ENCODE measurements at places on chromosomes 7 and 10. TPM values are rescaled to one million over a fixed set of nuclear protein-coding genes. Genes with fewer than 3 reads are reported as not detected.
A peak's percentile ranks its signal among the peaks of the same experiment; 100 is the strongest.

DNA sequence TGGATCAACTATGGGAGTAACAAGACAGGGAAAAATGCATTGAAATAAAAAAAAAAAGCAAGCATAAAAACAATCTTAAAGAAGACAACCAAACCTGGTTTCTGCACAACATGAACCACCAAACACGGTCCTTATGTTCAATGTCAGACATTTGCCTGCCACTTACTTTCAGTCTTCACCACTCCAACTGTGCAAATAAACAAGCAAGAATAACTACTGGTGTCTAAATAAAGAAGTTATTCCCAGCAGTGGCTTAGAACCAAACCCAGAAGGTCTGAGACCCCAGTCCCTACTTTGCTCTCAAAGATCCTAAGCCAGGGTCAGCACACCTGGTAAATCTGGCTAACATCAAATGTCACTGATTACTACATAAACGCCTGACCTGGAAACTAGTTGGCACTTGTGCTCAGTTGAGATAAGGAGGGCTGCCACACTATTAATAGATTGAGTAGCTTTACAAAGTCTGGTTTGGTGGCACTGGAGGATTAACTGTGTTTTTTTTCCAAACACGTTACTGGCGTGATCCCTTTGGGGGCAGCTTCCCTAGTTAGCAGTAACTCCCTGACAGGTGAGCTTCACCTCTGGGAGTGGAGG lies 62.7 kb upstream of the ABLIM1 start:
- no peak for DNase-seq

Gene CHST3
- total RNA-seq, result 15.8 TPM

Gene ARHGEF5
- 0.13 TPM for total RNA-seq

GRCh38 chr10:27607591-27607990 lies 103.5 kb downstream of the RAB18 start:
- no peak for DNase-seq

DNA sequence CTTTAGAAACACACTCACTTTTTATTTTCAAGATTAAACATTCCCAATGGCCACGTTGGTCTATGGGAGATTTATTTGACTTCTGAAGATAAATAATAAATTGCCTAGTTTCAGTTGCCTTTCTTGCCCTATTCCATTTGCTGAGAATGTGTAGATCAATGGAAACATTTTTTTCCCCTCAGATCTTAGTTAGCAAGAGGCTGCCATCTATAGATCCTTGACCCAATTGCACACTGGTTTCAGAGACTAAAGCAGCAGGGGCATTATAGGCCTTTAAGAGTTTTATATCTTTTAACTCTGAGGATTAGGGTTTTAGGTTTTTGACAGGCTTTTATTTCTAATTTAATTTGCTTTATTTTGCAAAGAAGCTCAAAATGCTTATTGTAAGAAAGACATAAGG lies 163.2 kb upstream of the GPR26 start:
- DNase-seq, result no peak

- DNase-seq, result no peak
Observed at GRCh38 chr10:27701938-27702537, 43.6 kb downstream of the MKX start.

GRCh38 chr10:121698336-121698735 lies 100.1 kb upstream of the FGFR2 start:
- DNase-seq, result no peak

Gene RAB19
- total RNA-seq, result not detected

Gene TAC1
- not detected for total RNA-seq

Gene OPN4
- not detected for total RNA-seq

Gene CHST15
- total RNA-seq, result 0.13 TPM

DNA sequence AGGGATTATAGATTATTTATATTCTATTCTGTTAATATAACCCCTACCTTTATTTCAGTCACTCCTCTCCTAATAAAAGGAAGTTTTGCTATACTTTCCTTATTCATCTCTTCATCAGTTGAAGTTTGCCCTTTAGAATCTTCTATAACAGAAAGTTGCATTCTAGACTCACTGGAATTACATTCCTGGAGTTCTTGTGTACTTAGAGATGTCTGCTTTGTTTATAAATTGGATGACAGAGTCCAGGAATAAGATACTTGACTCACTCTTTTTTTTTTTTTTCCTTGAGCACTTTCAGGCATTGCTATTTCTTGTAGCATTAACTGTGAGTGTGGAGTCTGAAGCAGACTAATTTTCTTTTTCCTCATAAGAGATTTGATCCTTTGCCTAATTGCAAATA lies 640.8 kb downstream of the XPNPEP1 start:
- DNase-seq, result no peak

DNA sequence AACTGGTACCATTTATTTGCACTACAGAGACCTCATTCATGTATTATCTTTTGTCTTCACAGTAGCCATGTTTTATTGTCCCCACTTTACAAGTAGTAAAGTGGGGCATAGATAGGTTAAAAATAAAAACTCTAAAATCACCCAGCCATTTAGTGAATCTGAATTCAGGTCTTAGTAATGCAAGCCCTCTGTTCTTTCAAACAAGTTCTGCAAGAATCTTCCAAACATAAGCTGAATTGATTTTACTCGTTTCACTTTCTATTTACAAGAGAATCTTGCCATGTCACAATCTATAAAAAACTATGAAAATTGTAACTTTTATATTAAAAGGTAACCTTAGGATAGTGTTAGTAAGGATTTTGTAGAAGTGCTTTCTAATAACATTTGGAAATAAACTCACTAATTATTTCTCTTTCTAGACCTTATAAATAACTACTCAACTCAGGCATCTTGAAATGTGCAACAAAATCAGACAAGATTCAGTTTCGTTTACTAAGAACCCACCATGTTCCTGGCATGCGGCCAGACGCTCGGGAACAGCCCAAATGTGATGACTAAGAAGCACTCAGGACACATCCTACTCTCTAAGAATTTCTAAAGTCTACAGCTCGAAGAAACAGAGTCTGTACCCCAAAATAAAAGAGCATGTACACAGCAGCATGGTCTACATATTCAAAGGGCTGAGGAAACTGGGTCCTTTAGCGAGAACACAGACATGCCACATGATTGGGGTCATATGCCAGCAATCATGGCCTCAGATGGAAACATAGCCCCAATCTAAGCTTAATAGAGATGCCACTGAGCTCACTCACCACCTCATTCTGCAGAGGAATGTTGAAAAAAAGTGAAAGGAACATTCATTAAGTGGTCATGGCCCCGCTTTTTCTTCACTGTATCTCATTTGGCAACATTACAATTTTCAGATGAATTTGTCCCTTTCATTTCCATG lies 167.6 kb downstream of the AMPH start:
- peak; percentile 53 for DNase-seq

Gene MMP21
- total RNA-seq, result not detected

Gene TAS2R41
- total RNA-seq, result not detected

- DNase-seq, result no peak
Observed at GRCh38 chr10:75663947-75664664, 232.7 kb downstream of the LRMDA start.

GRCh38 chr7:151431768-151432311 lies 8.1 kb downstream of the CRYGN start:
- no peak for DNase-seq

DNA sequence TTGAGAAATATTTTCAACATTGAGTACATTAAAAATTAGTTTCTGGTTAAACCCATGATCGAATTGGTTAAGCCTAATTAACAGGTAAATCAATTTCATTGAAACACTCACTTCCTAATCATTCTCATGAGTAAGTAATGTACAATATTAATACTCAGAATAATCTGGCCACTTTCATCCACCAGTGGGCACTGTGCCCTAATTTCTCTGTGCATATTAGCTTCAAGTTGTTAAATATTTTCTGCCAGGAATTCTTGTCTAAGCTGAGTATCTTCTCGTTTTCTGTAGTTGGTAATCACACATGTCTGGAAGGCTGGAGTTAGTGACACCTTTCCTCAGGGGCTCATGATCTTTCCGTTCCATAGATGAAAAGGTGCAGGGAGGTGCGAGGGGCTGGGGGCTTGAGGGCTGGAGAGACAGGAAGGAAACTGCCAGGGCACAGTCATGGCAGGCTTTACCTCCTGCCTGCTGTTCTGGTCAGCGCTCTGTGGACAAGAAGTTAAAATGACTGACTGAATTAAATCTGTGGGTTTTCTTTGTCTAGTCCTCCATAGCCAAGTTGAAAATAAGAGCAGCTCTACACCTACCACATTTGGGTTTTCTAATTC lies 71.9 kb downstream of the WIPF3 start:
- DNase-seq, result no peak

DNA sequence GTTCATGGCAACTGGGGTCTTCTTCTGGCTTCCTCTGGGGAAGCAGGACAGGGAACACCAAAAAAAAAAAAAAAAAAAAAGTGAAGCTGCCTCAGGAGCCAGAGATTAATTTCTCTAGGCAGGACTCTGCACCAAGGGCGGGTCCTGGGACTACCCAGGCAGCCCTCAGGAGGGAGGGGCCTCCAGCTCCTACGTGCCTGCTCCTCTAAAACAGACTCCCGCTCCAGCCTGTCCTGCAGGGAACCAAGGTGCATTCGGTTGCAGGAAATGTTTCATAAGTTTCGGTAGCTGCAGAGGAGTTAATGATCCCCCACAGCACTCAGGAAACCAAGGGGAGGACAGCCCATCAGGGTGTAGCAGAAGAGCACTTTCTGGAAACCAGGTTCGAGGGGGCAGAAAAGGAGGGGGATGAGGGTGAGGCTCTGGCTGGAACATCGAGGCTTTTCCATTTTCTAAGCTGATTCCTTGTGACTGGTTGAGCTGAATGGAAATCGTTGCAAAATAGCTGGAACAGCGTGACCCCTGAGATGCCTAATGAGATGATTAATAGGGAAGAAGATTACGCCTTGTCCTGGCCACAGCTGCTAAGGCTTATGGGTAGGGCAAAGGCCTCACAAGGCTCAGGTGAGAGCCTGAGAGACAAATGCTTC lies 84.2 kb downstream of the STRA8 start:
- DNase-seq, result no peak

Gene THSD7A
- not detected for total RNA-seq

DNA sequence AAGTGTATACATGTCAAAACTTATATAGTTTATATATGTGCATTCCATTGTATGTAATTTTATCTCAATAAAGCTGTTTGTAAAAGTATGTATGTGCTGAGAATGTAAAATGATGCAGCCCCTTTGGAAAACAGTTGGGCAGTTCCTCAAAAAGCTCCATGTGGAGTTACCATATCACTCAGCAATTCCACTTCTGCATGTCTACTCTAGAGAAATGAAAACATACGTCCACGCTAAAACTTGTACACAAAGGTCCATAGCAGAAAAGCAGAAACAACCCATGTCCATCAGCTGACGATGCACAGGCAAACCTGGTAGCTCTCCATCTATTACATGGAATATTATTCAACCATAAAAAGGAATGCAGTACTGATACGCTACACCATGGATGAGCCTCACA lies 8.3 kb upstream of the RGS10 start:
- DNase-seq, result no peak

GRCh38 chr10:79970062-79970461 lies 21.2 kb upstream of the SFTPD start:
- DNase-seq, result no peak

GRCh38 chr10:19499291-19499770 lies 316.9 kb upstream of the PLXDC2 start:
- DNase-seq, result no peak

Gene ADAM8
- not detected for total RNA-seq

Gene GPNMB
- total RNA-seq, result 0.75 TPM

Gene CNPY1
- total RNA-seq, result not detected
